ENCODE measurements at places on chromosomes 12 and 14. TPM values are rescaled to one million over a fixed set of nuclear protein-coding genes. Genes with fewer than 3 reads are reported as not detected.

GRCh38 chr14:49895480-49895879 is 2.6 kb downstream of the ARF6 start:
- DNase-seq, result no peak

DNA sequence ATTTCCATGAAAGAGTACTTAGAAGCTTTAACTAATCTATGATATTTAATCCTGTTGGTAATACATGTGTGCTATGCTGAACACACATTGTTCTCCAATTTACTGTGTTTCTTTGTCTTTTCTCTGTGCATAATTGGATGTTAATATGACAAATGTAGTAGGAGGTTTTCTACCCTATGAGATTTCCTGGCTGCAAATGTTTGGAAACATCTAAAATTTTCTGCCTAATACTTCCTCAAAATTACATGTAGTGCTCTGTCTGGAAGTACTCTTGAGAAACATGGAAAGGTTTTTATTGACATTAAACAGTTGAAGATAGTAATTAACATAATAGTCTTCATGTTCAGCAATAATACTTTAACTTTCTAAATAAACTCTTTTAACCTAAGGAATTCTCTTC is 213.0 kb downstream of the KITLG start:
- no peak for DNase-seq

The PPHLN1 gene
- 95.8 TPM for total RNA-seq

The ZC2HC1C gene
- total RNA-seq, result 0.27 TPM

The IFNG gene
- not detected for total RNA-seq

- no peak for DNase-seq
Measured at GRCh38 chr12:80313209-80313608, 130.8 kb upstream of the PTPRQ start.

All from thoracic aorta (tissue), 2 donors.